EL (cell line): ENCODE measurements at places on chromosomes 13 and 19.

- no peak for DNase-seq
Measured at GRCh38 chr13:26227166-26227971, 5.3 kb upstream of the RNF6 start.

- DNase-seq = peak; percentile 65
Measured at GRCh38 chr13:72204291-72204690, 337.3 kb upstream of the DACH1 start.

DNA sequence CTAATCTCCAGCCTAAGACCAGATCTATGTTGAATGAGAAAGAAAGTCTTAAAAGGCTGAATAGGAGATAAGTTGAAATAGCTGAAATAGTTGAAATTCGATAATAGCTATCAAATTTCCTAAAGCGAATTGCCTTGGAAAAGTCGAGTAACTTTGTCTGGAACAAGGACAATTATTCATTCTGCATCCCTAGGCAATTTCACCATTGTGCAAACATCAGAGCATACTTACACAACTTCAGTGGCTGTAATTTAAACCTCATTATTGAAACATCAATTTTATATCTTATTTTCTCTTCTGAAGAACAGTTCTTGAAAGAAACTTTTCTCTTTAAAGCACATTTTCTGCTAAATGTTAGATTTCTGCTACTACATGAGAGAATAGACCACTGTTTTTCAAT, 13.6 kb downstream of the TNFSF13B start:
- no peak for DNase-seq

DNA sequence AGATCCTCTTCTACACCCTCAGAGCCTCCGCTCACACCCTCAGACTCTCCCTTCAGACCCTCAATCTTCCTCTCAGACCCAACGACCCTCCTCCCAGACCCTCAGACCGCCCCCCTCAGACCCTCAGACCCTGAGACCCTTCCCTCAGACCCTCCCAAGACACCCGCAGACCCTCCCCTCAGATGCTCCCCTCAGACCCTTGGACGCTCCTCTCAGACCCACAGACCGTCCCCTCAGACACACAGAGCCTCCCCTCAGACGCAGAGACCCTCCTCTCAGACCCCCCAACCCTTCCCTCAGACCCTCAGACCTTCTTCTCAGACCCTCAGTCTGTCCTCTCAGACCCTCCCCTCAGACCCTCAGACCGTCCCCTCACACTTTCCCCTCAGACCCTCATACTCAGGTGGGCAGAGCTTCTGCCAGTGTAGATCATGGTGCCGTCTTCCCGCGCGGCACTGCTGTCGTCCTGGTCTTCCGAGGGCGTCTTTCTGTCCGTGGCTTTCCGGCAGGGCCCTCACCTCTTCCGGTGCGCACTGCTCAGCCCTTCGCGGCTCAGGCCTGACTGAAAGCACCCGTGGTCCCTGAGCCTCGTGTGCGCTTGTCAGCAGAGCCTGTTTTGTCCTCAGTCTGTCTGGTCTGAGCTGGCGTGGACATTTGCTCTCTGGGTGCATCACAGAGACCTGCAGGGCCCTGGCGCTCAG, 18.9 kb upstream of the TFDP1 start:
- no peak for DNase-seq

- DNase-seq = no peak
Measured at GRCh38 chr19:5326986-5327623, 13.5 kb downstream of the PTPRS start.

DNA sequence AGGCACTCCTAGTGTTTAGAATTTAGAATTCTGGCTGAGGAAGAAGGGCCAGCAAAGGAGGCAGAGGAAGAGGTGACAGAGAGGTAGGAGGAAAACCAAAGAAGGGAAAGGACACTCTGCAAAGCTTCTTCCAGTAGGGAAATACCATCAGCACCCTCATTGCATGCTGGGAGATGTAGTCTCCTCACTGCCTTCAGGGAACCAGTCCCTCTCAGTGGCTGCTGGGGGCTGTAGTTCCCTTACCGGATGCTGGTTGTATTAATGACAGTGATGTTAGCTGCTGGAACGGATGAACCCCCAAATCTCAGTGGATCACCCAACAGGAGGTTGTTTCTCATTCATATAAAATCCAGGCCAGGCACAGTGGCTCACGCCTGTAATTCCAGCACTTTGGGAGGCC, 10.1 kb downstream of the GRIN2D start:
- DNase-seq = peak; percentile 68

GRCh38 chr19:2117215-2117960, 20.7 kb downstream of the IZUMO4 start:
- no peak for DNase-seq

- no peak for DNase-seq
Measured at GRCh38 chr19:51168564-51169282, 26.6 kb downstream of the SIGLEC7 start.

DNA sequence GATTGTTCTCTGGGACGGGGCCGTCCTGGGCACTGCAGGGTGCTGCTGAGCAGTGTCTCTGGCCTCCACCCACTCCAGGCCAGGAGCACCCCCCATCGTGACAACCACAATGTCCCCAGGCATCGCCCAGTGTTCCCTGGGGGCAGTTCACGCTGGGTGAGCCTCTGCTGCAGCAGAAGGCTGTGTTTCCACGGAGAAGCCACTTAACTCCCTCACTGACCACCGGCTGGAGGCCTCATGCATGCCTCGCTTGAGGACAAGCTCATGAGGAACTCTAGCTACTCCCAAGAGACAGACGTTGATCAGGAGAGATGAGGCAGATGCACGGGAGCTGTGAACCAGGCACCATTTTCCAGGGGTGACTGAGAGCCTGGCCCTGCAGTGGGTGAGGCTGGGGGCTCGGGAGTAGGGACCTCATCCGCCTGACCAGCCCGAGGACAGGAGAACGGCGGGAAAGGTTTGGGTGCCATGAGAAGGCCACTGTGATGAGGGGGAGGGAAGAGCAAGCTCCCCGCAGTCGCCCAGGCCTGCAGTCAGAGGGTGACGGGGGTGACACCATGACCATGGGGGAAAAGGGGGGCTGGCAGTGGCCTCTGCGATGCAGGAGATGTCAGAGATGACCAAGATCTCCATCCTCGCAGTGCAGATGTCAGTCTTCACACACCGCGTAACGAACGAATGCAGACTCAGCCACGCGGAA, 5.1 kb downstream of the SLC39A3 start:
- no peak for DNase-seq

DNA sequence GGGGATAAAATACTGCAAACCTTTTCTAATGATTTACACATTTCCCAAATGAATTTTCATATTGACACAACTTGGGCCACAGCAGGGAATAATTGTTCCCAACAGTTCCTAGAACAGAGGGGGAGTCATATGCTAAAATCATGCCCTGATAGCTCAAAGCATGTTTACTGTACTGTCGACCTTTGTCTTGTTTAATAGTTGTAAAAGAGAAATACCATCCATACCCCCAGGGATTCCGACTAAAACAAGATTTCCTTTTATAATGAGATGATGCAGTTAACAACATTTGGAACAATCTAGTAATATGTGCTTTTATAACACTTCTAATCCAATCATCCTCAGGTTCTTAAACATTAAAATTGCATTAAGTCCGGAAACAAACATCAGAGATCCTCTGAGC, 759.7 kb downstream of the OLFM4 start:
- no peak for DNase-seq
